Stimulated activated CD4-positive, alpha-beta T cell treated with anti-CD3 and anti-CD28 coated beads, Interleukin-4, amount 100 ng/mL, for 4 hours (primary cell): ENCODE measurements at places on chromosomes 2 and 18.

- DNase-seq: no peak
Measured at GRCh38 chr2:122329278-122329677, 573.8 kb downstream of the TSN start.

DNA sequence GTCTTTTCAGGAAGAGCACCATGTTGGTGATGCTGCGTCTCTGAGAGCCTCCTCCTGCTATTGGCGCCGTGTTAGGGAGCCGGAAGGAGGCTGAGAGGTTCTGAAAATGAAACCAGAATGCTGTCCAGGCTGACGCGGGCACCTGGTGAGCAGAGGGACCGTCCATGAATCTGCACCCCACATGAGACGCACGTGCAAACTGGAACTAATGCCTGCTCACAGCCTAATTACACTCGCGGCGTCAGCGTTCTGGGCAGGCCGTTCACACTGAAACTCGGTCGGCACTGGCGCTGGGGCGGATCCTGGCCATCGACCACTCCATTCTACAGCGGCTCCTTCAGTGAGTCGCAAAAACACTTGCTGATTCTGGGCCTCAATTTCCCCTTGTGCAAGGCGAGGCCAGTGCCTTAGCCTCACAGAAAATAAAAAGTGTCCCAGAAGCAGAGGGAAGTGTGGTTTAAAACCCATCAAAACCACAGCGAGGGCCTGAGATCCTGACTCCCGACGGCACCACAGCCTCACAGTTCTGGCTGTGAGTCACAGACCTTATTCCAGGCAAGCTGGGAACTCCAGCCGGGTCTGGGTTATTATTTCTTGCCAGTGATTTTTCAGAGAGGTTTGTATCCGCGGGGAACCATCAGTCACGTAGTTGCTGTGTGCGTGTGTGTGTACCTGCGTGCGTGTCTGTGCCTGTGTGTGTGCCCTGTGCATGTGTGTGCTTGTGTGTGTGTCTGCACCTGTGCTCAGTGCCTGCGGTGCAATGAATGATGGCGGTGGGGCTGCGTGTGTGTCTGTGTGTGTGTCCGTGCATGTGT, 49.1 kb upstream of the CTDP1 start:
- no peak for DNase-seq

GRCh38 chr18:32529722-32530420, 59.2 kb upstream of the GAREM1 start:
- DNase-seq: no peak

GRCh38 chr2:64065516-64065915, 46.3 kb upstream of the VPS54 start:
- no peak for DNase-seq

DNA sequence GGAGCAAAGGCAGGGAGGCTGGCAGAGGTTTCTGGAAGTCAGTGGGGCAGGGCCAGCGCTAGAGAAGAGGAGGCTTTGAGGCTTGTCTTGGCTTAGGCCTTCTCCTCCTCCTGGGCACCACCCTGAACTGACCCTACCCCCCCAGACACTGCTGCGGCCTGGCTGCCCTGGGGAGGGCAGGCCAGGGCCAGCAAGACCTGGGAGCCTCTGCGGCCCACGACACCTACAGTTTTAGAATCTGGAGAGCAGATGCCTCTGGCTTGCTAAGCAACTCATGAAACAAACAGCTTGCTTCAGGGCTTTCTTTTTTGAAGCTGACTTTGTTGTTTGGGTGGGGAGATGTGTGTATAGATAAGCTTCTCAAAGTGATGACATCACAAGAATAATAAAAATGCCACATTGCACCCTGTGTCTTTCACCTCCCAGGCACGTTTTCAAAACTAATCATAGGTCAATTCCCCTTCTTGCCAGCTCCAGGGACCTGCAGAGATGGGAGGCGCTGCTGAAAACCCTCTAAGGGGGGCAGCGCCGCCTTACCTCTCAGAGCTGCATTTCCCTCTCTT, 46.2 kb upstream of the SMAD7 start:
- DNase-seq: no peak

- DNase-seq: no peak
Measured at GRCh38 chr2:167862782-167863181, 384.6 kb downstream of the STK39 start.

- DNase-seq: no peak
Measured at GRCh38 chr2:144615866-144616565, 96.1 kb upstream of the ZEB2 start.

GRCh38 chr2:34241905-34242762, 643.0 kb upstream of the FAM98A start:
- no peak for DNase-seq

GRCh38 chr2:3299130-3299529, 78.5 kb downstream of the EIPR1 start:
- no peak for DNase-seq

DNA sequence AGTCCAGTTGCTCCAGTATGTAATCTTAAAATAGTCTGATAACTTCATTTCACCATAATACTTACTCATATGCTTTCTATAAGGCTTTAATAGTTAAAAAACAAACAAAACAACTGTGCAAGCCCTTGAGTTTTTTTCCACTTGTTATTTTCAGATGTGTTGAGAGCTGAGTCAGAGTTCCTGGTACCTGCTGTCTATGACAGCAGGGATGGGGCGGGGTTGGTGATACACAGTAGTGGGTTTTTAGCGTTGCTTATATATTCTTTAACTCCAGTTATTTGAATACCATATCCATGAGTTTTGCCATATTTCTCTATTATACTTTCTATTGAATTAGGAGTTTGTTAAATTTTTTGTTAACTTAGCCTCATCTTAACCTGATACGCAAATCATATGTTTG, 5.0 kb downstream of the NAPG start:
- DNase-seq: peak; percentile 17

- no peak for DNase-seq
Measured at GRCh38 chr2:164922134-164922533, 33.2 kb downstream of the SLC38A11 start.

GRCh38 chr2:69305712-69306392, 81.2 kb downstream of the GFPT1 start:
- DNase-seq: no peak

DNA sequence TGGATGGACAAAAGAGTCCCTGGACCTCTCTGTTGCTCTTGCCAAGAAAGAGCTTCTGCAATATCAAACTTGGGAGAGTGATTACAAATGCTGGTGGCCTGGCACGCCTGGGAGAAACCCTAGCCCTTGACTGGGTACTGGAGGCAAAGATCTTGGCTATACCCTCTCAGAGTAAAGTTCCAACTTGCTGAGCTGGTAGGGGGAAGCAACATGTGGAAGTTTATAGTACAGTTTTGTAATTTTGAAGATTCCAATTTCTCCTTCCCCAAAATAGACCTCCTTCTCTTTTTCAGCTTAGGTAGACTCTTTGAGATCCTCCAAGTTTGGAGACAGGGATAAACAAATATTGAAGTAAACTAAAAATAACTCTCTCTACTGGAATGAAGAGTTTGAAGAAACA, 645.3 kb downstream of the NR4A2 start:
- DNase-seq: no peak

GRCh38 chr2:50763776-50764175, 268.2 kb downstream of the NRXN1 start:
- no peak for DNase-seq

DNA sequence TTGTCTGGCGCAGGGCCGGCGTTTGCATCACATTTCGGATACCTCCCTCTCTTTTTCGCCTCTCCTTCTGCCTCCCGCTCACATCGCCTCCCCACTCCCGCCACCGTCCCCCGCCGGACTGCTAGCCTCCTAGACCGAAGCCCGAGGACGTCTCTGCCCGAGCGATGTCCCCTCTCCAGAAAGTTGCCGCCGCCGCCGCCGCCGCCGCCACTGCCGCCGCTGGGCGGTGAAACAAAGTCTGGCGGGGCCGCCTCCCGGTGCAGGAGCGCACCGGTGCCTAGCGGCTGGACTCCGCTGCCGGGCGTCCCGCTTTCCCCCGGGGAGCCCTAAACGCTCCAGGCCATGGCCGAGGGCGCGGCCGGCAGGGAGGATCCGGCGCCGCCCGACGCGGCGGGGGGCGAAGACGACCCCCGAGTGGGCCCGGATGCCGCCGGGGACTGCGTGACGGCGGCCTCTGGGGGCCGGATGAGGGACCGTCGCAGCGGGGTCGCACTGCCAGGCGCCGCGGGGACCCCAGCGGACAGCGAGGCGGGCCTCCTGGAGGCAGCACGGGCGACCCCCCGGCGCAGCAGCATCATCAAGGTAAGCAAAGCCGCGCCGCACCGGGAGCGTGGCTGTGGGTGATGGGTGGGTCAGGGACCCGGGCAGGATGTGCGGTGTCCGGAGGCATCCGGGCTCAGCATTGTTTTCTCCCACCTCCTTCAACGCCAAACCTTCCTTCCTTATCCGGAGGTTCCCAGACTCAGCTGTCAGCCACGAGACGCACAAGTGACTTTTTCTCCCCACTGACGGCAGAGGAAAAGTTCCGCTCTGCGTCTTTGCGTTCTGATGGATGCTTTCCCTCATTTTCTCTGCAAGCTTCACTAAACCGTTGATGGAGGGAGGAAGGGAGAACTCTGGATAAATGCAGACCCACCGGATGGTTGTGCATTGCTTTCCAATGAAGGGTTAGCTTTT, 643 bp downstream of the PLCL1 start:
- DNase-seq: peak; percentile 13

DNA sequence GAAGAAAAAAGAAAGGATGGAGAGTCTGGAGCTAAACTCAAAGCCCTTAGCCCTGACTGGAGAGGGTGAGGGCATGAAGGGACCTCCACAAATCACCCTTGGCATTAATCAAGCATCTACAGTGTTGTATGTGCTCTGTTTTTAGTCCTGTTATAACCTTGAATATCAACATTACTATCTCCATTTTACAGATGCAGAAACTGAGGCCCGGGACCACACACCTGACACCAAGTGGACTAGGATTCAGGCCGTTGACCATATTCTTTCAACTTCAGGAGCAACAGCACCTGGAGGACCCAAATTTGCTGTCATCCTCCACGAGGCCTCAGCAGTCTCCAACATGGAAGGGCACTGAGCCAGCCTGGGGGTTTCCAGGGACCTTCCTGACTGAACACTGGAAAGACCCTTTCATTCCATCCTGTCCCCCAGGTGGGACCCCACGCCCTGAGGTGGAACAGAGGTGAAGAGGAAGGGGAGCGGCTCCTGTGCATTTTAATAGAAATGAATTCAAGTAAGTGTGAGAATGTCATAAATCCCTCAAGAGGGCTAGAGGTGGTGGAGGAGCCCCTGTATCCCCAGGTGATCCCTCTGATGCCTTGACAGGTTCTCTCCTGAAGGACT, 41.0 kb downstream of the SERTAD2 start:
- no peak for DNase-seq
